ENCODE measurements at places on chromosomes 11 and 22.

- DNase-seq, result no peak
These were observed 29.1 kb downstream of the MAP6 start for GRCh38 chr11:75639762-75640181.

GRCh38 chr22:35353318-35353717 is 27.6 kb upstream of the HMOX1 start:
- no peak for DNase-seq

GRCh38 chr11:83403691-83404389 is 117.7 kb upstream of the CCDC90B start:
- DNase-seq, result no peak

DNA sequence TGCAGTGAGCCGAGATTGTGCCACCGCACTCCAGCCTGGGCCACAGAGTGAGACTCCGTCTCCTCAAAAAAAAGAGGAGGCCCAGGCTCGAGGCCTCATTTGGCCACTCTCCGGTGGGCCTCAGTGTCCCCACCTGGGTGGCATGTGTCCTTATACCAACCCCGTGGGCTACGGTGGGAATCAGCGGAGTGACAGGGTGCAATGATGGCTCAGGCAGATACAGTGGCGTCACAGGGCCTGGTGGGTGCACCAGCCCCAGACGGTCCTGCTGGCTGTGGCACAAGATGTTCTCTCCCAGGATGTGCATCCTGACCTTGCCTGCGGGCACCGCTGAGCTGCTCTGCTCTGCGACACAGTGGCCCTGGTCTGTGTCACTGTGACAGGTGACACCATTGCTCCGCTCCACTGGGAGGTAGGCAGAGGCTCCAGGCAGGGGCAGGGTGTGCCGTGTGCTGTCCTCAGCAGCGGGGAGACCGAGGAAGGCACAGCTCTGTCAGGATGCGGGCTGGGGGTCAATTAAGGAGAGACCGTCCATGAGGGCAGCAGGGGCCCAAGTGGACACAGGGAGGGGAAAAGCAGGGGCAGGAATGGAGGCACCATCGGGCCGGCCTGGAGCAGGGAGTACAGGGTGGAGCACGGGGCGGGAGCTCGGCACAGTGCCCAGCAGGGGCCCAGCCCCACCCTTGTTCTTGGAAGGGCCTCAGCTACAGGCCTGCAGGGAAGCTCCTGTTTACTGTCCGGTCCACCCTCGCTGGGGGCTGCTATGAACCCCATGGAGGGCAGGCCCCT is 21.7 kb upstream of the TH start:
- DNase-seq, result no peak

DNA sequence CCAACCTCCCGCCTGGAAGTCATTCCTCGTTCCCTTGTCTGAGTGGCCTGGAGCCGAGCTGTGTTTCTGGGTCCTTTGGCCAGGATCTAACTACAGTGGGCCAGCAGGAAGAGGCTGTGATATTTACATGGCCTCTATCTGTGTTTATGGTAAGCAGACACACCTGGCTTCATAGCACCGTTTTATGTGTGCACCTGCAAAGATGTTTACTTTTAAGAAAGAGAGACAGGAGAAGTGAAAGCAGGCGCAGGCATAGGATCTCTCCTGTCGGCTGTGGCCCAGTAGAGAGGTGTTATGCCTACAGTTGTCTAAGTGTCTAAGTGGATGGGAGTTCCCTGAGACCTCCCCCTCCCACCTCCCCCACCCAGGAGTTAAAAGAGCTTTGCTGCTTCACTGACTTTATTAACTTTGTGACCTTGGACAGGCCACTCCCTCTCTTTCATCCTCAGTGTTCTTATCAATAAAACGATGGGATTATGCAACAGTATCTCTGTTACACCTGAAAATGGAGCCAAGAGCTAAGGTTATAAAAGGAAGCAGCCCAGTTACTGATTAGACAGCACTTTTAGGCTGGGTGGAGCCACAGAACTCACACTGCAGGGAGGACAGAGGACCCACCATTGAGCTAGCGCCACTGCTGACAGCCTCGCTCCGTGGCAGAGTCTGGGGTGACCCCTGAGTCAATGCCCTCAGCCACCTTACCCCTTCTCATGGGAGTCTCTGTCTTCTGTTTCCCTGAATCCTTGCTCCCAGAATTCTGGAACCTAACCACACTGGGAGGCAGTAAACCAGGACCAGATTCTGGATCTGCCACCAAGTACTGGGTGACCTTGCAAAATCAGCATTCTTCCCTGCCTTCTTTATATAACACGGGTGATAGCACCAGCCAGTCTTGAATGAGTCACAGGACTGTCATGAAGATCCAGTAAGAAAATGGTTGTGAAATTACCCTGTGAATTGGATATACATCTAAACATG is 22.0 kb downstream of the ST14 start:
- DNase-seq, result peak; percentile 24

DNA sequence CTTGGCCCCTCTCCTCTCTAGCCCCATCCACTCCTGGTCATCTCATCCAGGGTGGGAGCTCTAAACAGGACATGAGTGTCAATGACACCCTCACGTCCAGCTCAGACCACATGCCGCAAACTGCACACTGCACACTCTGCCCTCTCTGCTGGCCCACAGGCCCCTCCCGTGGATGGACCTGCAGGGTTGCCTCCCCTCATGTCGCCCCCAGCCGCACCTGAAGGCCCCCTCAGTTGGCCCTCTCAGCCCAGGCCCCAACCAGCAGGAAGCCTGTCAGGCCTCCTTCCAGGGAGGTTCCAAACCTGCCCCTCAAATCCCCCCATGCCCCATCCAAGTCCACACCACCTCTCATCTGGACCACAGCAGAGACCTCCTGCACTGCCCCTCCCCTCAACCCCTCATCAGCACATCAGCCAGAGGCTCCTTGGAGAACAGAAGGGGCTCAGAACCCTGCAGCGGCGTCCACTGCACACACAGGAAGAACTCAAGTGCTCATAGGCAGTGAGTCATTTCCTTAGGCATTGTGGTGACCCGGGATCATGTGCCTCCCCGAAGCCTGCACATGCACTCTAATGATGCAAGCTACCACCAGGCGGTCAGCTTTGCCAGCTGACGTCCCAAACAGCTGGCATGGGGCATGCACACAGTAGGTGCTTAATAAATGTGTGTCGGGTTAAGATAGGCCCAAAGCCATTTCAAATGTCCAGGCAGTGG is 12.9 kb upstream of the CDKN1C start:
- peak; percentile 81 for DNase-seq

GRCh38 chr22:34236527-34236926 is 316.3 kb upstream of the LARGE1 start:
- no peak for DNase-seq

DNA sequence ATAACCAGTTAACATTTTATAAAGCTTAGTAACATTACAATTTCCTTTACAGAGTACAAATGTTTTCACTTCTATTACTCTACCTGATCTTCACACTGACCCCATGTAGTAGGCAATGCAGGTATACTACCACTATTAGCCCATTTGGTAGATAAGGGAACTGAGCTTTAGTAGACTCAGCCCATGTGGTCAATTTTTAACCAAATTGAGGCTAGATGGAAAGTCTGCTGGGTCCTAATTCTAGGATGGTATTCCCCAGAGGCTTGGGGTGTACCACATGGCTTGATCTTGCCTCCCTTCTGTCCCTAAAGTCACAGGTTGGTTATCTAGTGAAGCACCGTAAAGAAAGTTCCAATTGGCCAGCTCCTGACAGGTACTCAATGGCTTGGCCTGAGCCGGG is 48.2 kb downstream of the NRXN2 start:
- DNase-seq, result no peak

DNA sequence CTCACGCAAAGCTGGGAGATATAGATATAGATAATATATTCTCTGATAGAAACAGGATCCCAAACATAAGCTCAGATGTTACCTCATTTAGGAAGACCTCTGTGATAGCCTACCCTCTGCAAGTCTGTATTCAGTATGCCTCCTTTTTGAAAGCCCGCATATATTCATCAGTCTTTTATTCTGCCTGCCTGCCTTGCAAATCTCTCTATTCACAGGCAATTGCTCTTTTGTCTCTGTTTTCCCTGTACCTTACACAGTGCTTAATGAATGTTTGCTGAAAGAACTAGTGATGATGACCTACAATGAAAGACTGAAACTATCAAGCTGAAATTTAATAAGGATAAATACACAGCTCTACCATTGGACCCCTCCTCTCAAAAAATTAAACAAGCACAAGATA is 18.4 kb downstream of the DEUP1 start:
- no peak for DNase-seq

DNA sequence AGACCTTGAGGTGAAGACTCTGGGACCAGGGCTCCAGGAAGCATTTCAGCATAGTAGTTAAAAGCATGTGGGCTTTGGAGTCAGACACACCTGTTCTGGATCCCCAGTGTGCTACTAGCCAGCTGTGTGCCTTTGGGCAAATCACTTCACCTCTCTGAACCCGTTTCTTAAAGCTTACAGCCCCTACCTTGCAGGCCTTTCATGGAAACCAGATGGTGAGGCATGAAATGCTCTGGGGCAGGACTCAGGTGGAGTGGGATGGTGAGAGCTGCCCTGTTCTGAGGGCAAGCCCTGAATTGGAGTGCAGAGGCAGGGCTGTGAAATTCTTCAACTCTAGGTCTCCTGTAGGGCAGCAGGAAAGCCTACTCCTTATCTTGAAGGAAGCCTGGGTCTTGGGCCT is 10.5 kb downstream of the UCP2 start:
- no peak for DNase-seq

- no peak for DNase-seq
These were observed at the start of gene KCNE3 for GRCh38 chr11:74466916-74467885. KCNE3 (minus strand) TSS chr11:74467549; CDS start chr11:74457563, 9,986 bp downstream.

GRCh38 chr22:42565956-42566355 is 12.2 kb downstream of the SERHL2 start:
- DNase-seq, result no peak

DNA sequence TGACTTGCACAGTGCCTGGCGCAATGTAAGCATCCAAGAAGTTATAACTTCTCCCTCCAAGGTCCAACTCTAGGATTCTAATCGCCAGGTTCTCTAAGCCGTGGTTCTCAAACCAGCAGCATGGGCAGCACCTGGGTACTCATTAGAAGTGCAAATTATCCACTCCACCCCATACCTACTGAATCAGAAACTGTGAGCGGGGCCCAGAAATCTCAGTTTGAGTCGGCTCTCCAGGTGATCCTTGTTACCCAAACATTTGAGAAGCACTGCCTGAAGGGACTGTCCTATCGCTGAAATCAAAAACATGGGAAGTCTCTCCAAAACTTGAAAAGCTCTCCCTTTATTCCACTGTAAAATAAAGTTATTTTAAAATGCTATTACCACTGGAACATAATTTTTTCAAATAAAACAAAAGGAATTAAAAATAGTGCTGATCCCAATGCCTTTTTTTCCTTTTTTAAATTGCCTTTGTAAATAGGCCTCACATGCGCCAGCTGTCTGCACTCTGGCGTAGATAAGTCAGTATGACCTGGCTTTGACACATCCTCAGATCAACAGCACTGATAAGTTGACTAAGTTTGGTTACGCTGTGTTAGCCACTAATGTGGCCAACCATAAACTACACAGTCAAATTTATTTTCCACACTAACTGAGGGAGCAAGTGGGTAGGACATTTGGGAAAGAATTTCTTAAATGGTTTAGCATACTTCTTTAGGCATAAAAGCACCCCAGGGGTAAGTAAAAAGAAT is 8.4 kb upstream of the CTR9 start:
- DNase-seq, result peak; percentile 47

GRCh38 chr11:69821511-69822040 is 2.4 kb upstream of the FGF3 start:
- no peak for DNase-seq

GRCh38 chr11:108453207-108453835 is 14.0 kb downstream of the C11orf65 start:
- DNase-seq, result no peak

Measured in HS-5 (cell line).